ENCODE measurements at places on chromosomes 6 and 20.

GRCh38 chr6:119186490-119186889, 108.0 kb upstream of the FAM184A start:
- no peak for DNase-seq

DNA sequence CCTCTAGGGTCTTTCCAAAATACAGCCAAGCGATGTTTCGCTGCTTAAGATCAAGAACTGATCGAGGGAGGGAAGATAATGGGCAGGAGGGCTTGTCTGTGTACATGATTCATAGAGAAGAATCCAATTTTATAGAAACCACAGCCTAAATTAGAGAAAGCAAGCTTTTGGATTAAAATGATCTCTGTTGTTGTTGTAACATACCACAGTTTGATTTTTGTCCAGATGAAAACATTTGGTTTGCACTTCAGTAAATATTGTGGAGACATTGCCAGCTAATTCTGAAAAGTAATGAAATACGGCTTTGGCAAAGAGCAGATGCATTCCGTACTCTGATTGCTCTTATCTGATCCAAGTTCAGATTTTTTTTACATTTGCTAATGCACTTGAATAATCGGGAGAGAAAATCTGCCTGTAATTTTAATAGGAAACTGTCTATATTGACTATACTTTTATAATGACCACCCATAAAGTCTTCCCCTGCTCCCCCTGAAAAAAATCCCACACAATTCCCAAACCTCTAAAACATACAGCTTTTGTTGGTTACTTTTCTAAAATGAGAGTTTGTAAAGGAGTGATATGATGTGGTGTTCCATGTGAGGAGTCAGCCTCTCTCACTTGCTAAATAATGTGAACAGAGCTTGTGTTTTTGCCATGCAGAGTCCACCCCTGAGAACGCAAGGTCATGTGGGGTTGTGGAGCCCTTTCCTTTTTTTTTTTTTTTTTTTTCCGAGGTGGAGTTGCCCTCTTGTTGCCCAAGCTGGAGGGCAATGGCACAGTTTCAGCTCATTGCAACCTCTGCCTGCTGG, 199.9 kb downstream of the DTNBP1 start:
- DNase-seq, result no peak

DNA sequence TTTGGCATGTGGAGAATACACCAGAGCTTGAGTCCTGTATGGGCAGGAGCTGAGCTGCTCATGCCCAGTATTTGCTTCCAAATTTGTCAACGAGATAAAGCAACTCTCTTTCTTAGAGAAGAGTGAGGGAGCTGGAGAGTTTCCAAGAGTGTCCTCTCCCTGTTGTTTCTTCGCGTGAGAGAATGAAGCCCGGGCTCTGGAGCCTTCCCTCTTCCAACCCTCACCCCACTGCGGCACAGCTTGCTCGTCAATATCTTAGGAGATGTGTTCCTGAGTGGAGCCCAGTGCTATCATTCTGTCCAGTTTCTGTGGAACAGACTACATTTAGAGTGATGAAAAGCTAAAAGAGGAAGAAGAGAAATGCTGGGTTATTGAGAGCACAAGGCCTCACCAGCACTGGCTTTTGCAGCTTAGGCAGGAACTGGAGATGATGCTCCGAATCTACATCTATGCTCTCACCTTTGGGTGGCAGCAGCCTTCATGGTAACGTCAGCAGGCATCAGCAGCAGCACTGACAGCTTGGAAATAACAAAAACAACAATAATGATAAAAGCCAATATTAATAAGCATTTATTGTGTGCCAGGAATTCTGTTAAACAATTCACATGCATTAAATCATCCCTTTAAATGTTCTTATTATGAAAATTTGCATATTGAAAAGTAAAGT, 66.5 kb upstream of the TFB1M start:
- DNase-seq, result no peak

GRCh38 chr6:101080597-101080996, 199.5 kb upstream of the ASCC3 start:
- DNase-seq, result no peak

DNA sequence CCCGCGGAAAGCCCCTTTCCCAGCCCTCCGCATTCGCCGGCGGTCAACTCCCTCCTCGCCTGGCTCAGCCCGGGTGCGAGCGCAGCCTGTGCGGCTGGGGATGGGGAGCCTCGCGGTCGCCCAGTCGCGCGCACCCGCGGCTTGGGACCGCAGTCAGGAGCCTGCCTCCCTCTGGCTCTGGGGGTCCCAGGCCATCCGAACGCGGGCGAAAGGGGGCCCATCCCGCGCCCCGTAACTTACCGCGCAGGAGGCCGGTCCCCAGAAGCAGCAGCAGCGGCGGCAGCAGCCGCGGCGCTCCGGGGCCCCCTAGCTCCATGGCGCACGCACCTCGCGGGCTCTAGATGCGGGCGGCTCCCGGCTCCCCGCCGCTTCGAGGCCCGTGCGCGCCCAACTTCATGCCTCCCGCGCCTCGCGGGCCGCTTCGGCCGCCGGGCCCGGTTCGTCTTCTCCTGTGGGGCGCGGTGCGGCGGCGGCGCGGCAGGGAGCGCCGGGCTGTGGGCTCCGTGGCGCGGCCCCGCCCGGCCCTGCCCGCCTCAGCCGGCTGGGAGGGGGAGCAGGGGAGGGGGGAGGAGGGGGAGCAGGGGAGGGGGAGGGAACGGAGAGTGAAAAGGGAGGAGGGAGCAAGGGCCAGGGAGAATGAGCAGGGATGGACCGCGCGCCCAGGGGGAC, at the start of gene CHRNA4:
TSS of gene CHRNA4 (minus strand) at position 500 of the 669 bp plus-strand sequence. CDS start at position 316, 184 bp downstream.
- no peak for DNase-seq

DNA sequence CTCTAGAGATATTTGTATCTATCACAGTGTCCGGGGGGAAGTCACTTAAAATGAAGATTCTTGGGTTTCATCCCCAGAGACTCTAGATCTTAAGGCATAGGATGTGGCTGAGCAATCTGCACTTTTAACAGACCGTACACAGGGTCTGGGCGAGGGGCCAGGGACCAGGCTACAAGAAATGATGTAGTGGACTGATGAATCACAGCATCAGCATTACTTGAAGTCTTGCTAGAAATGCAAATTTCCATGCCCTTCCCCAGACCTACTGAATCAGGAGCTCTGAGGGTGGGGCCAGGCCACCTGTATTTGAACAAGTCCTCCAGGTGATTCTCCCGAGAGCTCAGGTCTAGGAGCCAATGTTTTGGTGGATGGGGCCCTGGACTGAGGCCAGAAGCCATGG, 168.4 kb downstream of the DOK5 start:
- DNase-seq, result no peak

DNA sequence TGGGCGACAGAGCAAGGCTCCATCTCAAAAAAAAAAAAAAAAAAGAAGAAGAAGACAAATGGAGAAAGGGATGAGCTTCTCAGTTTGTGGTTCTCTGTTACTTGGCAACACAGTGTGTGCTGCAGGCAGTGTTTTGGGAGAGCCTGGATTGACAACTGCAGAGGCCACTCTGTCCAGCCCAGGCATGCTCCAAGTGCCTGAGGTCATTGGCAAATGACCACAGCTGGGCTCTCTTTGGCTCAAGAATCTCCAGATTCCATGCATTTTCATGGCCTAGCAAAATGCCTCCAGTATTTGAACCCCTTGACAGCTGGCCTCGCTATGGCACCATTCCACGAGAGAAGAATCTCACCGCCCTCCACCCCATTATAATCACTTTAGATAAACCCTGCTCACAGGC, 126.2 kb downstream of the ANKRD60 start:
- no peak for DNase-seq

DNA sequence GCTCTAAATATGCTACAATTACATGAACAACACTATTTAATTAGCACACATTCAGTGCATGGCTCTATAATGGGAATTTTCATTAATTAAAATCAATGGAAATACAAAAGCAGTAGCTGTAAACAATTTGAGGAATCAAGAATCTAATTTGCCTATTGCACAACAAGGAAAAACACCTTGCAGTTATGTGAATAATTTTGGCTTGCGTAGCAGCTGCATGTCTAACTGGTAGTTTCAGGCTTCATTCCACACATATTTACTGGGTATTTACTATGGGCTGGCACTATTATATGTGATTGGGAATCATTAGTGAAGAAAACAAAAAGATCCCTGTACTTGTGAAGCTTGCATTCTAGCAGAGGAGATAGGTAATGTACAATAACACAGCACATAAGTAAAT, 26.4 kb downstream of the KIF6 start:
- no peak for DNase-seq

GRCh38 chr6:81785377-81785776, 32.9 kb upstream of the TENT5A start:
- DNase-seq, result no peak

GRCh38 chr20:35559042-35559693, 17.3 kb downstream of the ERGIC3 start:
- no peak for DNase-seq

GRCh38 chr6:127085181-127085580, 33.3 kb upstream of the RSPO3 start:
- DNase-seq, result no peak

DNA sequence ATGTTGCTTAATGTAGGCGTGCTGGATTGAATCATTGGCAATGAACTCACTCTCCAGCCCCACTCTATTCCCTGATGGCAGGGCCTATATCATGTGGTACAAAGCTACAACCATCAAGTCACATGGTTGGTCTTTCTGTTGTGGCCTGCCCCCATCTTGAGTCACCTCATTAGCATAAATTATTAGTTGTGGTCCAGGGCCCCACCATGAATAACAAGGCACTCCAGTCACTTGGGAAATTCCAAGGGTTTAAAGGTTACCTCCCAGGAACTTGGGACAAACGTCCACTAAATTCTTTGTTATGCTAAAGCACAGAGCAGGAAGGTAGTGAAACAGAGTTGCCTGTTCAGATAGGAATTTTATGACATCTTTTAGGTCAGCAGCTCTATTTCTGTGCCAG, 193.7 kb downstream of the SLC35F1 start:
- no peak for DNase-seq

DNA sequence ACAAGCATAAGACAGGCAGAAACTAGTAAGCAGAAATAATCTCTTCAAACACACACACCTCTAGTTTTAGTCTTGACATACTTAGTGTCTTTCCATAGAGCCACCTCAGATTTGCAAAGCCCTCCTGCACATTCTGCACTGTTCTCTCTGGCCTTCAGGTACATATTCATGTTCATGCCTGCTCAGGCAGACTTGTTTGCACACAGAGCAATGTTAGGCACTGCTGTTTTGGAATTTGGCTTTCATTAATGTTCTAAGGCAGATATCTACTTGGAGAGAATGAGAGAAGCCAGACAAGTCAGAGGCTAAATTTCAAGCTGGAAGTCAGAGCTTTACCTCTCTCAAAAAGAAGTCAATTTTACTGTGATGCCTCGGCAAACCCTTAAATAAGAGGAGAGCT, 21.3 kb upstream of the DST start:
- no peak for DNase-seq

GRCh38 chr6:169420912-169421543, 167.4 kb upstream of the THBS2 start:
- DNase-seq, result no peak

DNA sequence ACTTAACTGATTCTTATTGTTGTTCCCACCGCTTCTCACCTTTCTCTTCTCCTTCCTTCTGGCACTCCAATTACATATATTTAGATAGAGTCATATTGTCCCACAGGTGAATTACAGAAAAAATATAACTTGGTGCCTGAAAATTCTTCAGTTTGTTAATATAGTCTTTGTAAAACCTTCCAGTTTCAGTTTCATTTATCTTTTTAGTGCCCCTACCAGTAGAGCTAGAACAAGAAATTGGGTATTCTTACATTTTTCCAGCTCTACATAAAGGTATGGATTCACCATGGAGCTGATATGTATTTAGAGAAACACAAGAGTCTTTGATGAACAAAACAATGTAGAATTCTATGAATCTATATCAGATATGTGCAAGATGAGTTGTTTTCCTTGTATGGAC, 10.7 kb downstream of the MANEA start:
- no peak for DNase-seq

GRCh38 chr20:25991051-25991755, 294.6 kb upstream of the ZNF337 start:
- no peak for DNase-seq

GRCh38 chr20:62970307-62971210, 18.1 kb downstream of the SLC17A9 start:
- no peak for DNase-seq

- no peak for DNase-seq
These were observed 3.4 kb downstream of the LINC00237 start for GRCh38 chr20:21102603-21103311.

- no peak for DNase-seq
These were observed 77.2 kb downstream of the PFDN4 start for GRCh38 chr20:54284928-54285704.

DNA sequence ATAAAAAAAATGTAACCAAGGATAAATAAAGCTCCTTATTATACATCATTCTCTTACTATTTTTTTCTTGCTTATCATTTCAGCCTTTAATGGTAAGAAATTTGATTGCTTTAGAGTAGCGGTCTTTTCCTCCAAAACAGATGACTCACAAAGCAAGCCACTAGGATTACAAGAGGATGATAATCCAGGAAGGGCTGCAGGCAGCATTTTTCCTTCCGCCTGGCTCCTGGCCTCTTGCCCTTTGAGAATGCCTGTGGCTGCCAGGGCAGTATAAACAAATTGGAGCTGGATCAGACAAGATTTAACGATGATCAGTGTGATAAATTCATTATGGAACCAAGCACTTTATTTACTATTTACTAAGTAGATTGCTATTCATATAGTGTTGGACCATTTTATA, 9.7 kb upstream of the FBXL4 start:
- DNase-seq, result no peak

- DNase-seq, result no peak
These were observed 334.1 kb downstream of the COL12A1 start for GRCh38 chr6:74871757-74872156.

DNA sequence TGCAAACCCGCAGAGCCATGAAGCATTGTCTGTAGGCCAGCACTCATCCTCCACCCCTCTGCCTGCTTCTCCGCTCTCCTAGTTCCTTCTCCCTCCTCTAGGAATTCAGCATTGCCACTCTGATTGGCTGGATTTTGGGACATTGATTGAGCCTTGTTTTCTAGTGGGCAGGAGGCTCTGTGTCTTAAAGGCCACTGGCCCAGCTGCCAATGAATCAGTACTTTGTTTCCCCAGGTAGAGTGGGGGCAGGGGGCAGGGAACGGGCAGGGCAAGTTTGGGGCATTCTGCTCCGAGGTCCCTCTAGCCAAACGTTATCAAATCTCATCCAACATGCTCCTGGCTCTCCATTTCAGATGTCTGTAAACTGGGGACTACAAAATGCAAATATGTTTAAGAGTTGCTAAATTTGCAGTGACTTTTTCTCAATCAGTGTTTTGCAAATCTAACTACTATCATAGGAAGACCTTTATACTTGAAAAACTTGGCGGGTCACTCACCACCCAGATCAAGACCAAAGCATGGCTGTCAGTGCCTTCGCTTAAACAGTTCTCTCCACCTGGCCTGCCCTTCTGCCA, 10.4 kb upstream of the BPI start:
- no peak for DNase-seq

- DNase-seq, result no peak
These were observed 7.3 kb downstream of the NKAIN2 start for GRCh38 chr6:123810948-123811347.

GRCh38 chr20:23161968-23162696, 76.0 kb upstream of the CD93 start:
- DNase-seq, result no peak

- DNase-seq, result no peak
These were observed 6.4 kb downstream of the TRAF3IP2 start for GRCh38 chr6:111599259-111599658.
